Astrocyte (in vitro differentiated cells and primary cell): ENCODE measurements at places on chromosomes 6 and 20. TPM values are rescaled to one million over a fixed set of nuclear protein-coding genes. Genes with fewer than 3 reads are reported as not detected.
A peak's percentile ranks its signal among the peaks of the same experiment; 100 is the strongest.

The BMP7 gene
- total RNA-seq = 12.3 and 15.3 TPM in 2 replicates

The MYB gene
- 0.12 TPM in 1 of 2 replicates, not detected in the other for total RNA-seq

The MEI4 gene
- 0.54 and 0.58 TPM in 2 replicates for total RNA-seq

The KHDC1L gene
- total RNA-seq = not detected in 2 replicates

The PXT1 gene
- 0.09 and 0.14 TPM in 2 replicates for total RNA-seq

GRCh38 chr6:124924333-124924759, 37.9 kb upstream of the RNF217 start:
- H3K27ac ChIP-seq = no peak overlapping the region
- peak; percentile 31 for DNase-seq
- H3K4me3 ChIP-seq = no peak overlapping the region

- peaks cover 7% of the 10 kb centered on the region for H3K4me1 ChIP-seq
- H3K36me3 ChIP-seq = no peaks in the 10 kb centered on the region
- H3K4me3 ChIP-seq = peak overlapping the region; percentile 94
- DNase-seq = peak; percentile 86
These were observed 72.3 kb downstream of the OR2B2 start for GRCh38 chr6:27839626-27840475.

DNA sequence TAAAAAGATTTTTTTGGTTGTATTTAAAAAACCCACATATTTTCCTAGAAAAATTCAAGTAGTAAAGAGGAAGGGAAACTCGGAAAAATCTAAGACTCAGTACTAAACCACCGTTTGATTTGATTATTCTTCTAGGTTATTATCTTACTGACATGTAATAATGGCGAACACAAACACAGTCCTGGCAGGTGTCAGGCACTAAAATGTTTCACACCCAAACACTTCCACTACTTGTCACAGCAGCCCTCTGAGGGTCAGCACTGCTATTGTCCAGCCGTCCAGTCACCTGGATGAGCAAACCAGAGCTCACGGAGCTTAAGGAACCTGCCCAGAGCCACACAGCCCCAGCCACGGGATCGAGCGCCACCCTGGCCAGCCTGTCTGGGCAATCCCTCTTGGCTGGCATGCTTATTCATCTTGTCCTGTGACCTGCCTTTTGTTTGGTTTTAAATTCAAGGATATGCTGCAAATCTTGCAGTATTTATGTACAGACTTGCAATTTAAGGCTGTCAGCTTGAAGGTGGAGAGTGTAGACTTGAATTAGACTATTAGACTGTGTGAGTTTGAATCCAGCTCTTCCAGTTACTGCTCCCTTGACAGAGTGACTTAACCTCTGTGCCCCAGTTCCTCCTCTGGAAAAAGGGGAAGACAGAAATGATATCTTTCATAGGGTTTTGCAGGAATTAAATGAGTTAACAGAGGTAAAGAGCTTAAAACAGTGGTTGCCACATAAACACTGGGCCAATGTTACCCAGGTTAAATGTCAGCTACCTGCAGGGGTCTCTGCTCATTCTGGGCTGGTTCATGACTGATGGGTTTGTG, 82.2 kb downstream of the CDYL start:
- peaks cover 6% of the 10 kb centered on the region for H3K4me1 ChIP-seq
- H3K27ac ChIP-seq = no peak overlapping the region
- H3K27me3 ChIP-seq = no peaks in the 10 kb centered on the region
- no peak overlapping the region for H3K4me3 ChIP-seq
- H3K36me3 ChIP-seq = no peaks in the 10 kb centered on the region
- no peak for DNase-seq

DNA sequence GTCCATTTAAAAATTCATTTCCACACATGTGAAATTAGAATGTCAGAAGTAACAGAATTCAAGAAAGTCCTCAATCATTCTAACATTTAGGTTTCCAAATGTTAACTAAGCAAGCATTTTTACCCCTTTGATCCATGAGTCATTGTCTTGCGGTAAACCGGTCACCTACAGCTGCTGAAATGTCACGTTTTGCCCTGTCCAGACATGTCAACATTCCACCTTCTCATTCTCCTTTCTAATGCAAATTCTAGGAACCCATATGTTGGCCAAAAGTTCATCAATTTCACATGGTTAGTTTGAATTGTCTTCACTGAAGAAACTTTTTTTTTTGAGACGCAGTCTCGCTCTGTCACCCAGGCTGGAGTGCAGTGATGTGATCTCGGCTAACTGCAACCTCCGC, 117.2 kb downstream of the IPCEF1 start:
- H3K27ac ChIP-seq = no peak overlapping the region
- H3K36me3 ChIP-seq = no peaks in the 10 kb centered on the region
- no peak for DNase-seq
- no peaks in the 10 kb centered on the region for H3K4me1 ChIP-seq
